ENCODE measurements at places on chromosomes 5 and 9. TPM values are rescaled to one million over a fixed set of nuclear protein-coding genes. Genes with fewer than 3 reads are reported as not detected.
A peak's percentile ranks its signal among the peaks of the same experiment; 100 is the strongest.

- no peak for DNase-seq
Measured at GRCh38 chr5:144549580-144549979, 378.9 kb downstream of the KCTD16 start.

Gene SLC34A1
- 0.31 TPM for total RNA-seq

Gene PCDHB6
- total RNA-seq = not detected

Gene OTP
- not detected for total RNA-seq

Gene SLC36A2
- not detected for total RNA-seq

DNA sequence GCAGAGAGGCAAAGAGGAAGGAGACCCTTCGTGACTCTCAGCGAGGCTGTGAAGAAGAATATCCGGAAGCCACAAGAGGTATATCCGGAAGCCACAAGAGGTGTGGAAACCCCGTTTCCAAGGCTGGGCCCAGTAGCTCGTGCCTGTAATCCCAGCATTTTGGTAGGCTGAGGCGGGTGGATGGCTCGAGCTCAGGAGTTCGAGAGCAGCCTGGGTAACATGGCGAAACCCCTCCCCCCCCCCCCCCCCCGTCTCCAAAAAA is 612 bp upstream of the BBLN start:
- DNase-seq = peak; percentile 60

GRCh38 chr9:130549093-130549735 is 30.2 kb upstream of the FUBP3 start:
- no peak for DNase-seq

Gene PCDHA4
- not detected for total RNA-seq

DNA sequence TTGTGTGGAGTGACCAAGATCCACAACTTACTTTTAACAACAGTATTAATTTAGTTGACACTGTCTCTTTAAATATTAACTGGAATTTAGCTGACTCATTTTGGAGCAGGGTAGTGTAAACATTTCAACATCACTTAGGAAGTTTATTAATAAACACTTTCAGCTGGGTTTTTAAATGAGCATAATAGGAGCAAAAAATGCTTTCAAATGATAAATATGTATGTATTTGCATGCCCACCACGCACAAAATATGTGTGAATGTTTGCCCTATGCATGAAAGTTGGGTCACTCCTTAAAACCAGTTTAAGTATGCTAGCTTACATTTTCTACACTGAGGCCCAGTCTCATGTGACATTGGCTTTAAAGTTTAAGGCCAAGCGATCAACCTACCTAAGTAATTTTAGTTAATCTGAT is 2.9 kb downstream of the ZFAND5 start:
- DNase-seq = no peak

Gene PCDHGA3
- total RNA-seq = 0.22 TPM

GRCh38 chr5:109312695-109313094 is 97.1 kb downstream of the PJA2 start:
- DNase-seq = no peak

Gene MARCOL
- total RNA-seq = not detected

GRCh38 chr5:133399247-133399891 is 213.0 kb downstream of the FSTL4 start:
- no peak for DNase-seq

Gene JAKMIP2
- total RNA-seq = 2.4 TPM

GRCh38 chr9:79663300-79663699 is 91.5 kb downstream of the TLE4 start:
- DNase-seq = no peak

- no peak for DNase-seq
Measured at GRCh38 chr5:159616952-159617351, 286.7 kb upstream of the IL12B start.

Gene TMC1
- not detected for total RNA-seq

- no peak for DNase-seq
Measured at GRCh38 chr9:18783909-18784308, 249.1 kb downstream of the SAXO1 start.

Gene CCDC171
- total RNA-seq = 1.5 TPM

DNA sequence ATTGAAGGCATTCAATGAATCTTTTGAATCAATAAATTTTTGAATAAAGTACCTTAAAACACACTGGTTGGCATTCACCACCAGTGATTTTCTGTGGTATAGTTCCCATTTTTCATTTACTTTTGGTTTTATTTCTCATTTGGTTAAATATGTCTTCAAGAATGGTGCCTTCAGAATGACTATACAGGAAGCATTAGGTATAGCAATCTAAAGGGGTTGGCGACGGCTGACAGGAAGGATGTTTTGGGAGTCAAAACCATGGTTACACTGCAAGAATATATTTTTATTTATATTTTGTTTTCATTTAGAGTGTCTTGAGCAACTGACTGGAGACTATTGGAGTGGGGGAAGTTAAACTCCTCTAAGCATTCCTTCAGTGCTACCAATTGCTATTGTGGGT is 235.7 kb downstream of the HTR1A start:
- DNase-seq = no peak

Gene EFCAB9
- not detected for total RNA-seq

DNA sequence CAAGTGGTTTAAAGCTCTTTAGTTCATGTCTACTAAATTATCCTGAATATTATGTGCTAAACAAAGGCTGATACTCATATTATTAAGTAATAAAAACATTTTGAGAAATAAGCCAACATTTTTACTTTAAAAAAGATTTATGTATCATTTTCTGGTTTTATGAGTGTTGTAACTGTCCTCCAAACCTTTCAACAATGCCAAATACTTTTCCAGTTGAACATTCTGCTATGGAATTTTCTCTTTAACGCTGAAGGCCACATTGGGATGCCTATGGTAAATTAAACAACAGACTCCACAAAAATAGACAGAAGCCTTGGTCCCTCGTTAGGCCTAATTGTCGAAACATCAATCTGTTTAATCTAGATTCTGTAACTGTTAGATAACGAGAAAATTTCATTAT is 131.3 kb downstream of the GLIS3 start:
- DNase-seq = no peak

DNA sequence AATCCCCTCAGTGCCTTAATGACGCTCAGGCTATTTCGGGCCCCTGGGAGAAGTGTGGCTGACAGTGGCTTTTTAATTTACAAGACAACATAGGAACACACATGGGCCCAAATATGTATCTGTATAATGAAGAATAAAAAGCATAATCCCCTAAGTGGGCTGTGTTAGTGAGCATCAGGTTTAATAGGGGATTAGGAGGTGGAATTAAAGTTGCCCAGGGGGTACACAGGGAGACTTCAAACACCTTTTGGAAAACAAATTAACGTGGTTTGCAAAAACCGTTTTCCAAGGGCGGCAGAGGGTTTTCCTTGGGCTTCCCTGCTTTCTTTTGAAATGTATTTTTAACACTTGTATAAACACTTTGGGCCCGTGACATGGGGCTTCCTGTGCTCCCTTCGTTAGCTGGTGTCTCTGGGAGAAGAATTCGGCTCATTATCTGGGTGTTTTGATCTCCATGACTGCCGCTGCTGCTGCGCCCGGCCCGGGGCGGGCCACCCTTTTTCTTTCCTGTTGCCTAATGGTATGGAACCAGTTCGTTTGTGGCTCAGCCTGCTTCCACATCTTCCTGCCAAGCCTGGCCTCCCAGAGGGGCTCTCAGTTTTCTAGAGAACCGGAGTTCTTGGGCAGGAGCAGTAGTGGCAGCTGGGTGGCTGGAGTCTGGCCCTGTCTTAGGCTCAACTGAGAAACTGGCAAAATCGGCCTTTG is 173.0 kb downstream of the MACROH2A1 start:
- DNase-seq = no peak

GRCh38 chr5:134226441-134227192 is 744 bp upstream of the PPP2CA start:
- peak; percentile 75 for DNase-seq

DNA sequence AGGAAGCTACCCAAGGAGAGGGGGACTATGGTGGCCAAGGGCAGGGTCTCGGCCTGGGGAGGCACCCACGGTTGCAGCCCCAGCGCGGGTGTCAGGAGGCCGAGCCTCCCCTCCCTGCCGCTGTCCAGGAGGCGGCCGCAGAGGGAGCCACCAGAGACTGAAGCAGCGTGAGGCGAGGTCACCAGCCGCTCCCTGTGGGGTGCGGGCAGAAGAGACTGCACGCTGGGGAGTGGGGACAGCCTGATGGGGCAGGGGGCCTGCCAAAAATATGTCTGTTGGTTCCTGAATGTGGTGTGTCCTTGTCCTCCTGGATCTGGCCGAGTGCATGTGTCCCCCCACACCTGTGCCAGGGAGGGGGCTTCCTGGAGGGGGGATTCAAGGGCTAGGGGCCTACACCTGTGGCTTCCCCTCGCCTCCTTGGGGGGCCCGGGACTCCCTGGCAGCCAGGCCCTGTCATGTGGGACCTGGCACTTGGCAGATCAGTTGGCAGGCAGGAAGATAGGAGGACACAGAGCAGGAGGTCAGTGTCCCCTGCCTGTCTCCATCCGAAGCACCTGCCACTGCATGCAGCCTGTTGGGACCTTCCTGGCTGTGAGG is 131.2 kb downstream of the DAB2IP start:
- no peak for DNase-seq

Gene GNAQ
- total RNA-seq = 68.1 TPM

- no peak for DNase-seq
Measured at GRCh38 chr5:112977440-112977861, 853 bp downstream of the DCP2 start.

Gene PCDHB11
- total RNA-seq = not detected

Gene SVEP1
- total RNA-seq = 0.17 TPM

Gene TCOF1
- total RNA-seq = 49.2 TPM

Gene CARD9
- total RNA-seq = 0.86 TPM

GRCh38 chr9:110731437-110732028 is 62.9 kb downstream of the MUSK start:
- DNase-seq = no peak

Gene WDR38
- not detected for total RNA-seq

GRCh38 chr5:176743868-176744583 is 66.3 kb upstream of the UNC5A start:
- DNase-seq = no peak

DNA sequence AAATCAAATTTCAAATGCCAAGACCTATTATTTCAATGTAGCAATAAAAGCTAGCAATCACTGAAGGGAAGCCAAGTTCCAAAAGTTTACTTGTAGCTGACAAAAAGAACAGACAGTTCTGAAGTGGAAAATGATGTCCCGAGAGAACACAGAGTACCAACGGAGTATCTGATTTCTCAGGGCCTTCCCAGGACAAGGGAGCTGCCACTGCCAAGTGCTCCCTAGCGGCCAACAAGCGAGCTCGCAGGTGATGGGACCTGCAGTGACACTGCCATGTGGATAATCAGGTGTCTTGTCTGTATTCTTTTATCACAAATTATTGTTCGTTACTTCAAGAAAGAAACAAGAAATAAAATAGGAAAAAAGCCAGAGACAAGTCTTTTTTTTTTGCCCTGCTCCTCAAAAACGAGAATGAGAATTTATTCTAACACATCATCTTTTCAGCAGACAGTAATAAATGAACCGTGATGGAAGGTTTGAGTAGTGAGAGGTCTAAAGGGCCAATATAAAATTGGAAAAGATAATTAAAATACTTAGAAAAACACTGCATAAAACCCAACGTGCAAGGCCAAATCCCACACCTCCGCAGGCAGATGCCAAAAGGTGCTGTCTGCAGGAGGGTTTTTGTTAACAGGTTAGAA is 159.4 kb downstream of the MYO10 start:
- no peak for DNase-seq

Gene DND1
- total RNA-seq = 1.9 TPM

Gene FGF18
- total RNA-seq = 0.44 TPM
